ENCODE measurements at places on chromosomes 11 and 22.

- DNase-seq = no peak
Observed at GRCh38 chr11:30282289-30282631, 40.6 kb upstream of the ARL14EP start.

DNA sequence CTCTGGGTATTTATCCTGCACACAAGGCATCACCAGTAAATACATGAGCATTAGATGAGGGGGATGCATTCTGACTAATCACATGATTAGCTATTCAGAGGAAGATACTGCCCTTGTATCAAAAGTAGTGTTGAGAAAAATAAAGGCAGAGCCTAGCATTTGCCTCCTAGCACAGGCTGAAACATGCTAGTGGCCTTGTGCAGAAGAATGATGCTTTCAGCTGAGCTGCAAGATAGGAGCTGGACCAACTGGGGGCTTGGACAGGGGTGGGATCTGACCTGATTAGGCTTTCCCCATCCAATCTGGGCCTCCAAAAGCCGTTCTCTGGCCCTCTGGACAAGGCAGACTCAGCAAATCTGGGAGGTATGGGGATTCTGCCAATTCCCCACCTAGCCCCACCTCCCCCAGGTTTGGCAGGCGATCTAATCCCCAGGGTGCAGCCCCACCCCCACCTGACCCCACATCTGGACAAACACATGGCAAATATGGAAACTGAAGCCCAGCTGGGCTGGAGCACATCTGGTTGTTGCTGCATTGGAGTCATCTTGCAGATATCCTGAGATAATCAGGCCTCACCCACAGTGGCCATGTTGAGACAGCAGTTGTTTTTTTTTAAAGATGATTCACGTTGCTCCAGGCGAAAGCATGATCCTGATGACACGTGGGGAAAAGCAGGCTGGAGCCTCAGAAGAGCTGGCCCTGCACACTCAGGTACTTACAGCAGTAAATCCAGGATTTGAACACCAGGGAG is 4.4 kb upstream of the MISFA start:
- DNase-seq = no peak

DNA sequence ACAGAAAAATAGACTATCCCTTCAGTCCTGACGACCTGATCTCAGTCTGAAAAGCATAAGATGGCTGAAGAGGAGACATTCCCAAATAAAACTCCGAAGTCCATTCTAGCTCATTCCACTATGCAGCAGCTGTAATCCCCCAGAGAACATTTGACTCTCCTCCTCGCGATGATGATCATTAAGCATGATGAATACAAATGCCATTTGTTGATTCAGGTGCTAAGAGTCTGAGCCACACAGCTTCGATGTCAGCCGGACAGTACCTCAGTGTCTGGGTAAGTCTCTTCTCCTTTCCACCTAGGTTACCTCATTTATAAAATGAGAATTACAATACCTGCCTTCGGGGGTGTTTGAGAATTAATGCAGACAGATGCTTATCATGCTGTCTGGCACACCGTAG is 94.8 kb downstream of the TENM4 start:
- DNase-seq = no peak

DNA sequence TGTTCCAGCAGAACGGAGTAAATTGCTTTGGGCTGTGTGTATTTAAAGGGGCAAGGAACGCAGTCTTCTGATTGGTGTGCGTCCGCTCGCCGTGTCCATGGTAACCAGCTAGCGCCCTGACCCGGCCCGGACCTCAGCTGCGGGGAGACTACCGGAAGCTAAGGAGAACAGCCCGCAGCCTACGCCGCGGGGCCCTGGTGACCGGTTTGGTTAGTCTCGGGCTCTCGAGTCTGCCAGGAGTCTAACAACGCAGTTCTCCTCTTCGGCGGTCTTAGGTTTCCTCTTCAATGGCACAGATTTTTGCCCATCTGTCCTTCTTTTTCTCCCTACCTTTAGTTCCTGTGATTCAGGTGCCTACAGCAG is 3.5 kb upstream of the OR56A3 start:
- DNase-seq = no peak

DNA sequence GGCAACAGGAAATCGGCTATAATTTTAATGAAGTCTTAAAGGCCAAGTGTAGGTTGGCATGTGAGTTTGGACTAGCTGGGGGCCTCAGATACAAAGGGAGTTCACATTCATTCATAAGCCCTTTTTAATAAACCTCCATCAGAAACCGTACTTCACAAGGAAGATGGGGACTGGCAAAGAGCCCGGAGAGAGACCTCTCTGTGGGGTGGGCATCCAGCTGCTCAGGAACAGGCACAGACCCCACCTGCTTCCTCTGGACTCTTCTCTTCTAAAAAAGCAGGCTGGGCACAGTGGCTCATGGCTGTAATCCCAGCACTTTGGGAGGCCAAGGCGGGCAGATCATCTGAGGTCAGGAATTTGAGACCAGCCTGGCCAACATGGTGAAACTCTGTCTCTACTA is 3.9 kb upstream of the ARFGAP3 start:
- DNase-seq = no peak

GRCh38 chr11:80417681-80418080 is 976.9 kb upstream of the TENM4 start:
- no peak for DNase-seq

DNA sequence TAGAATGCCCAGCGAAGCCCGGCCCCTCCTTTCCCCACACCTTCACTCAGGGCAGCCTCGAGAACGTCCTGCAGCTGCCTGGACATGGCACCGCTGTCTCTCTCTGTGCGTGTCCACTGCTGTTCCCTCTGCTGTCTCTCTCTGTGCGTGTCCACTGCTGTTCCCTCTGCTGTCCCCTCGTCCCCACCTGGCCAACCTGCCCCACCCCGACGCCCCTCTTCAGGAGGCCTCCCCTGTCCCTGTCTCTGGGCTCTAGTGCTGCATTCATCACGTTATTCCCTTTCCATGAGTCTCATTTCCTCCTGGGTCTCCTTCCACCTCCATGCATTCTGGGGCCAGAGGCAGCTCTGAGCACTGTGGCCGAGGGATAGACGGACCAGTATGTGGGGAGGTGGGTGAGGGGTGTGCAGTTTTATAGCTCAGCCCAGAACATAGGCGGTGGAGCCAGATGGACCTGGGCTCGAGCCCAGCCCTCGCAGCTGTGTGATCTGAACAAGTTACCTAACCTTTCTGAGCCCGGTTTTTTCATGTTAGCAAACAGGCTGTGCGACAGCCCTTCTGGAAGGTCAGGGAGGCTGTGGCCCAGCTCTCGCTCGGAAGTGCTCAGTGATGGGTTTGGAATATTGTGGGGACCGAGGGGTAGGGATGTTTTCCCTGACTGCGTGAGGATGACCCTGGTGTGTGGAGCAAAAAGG is 41.9 kb upstream of the SMIM38 start:
- no peak for DNase-seq

DNA sequence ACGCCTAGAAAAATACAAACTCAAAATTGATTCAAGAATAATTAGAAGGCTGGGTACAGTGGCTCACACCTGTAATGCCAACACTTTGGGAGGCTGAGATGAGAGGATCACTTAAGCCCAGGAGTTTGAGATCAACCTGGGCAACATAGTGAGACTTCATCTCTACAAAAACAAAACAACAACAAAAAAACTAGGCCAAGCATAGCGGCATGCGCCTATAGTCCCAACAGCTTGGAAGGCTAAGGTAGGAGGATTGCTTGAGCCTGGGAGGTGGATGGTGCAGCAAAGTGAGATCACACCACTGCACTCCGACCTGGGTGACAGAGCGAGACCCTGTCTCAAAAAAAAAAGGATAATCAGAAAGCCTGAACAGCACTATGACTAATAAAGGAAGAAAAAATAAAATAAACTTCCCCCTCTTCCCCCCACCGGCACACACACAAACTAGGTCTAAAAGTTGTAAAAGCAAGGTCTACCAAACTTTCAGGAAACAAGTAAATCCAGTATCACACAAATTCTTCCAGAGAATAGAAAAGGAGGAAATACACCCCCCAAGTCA is 35.8 kb downstream of the RRAS2 start:
- no peak for DNase-seq

DNA sequence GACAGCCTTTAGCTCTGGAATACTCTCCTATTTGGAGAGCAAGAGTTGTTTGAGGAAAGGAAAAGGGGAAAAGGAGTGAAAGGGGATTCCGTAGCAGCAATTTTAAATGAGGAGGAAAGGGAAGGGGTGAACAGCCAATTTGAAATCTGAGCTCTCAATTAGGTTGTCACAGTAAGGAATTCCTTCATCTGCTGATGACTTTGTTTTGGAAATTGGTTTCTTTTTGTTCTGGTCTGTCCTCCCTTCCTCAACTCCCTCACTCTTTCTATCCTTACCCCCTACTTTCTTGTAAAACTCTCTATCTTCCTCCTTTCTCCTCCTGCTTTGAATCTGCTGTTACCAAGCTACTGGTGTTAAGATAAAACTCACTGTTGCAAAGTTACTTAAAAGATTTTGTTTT is 1155.6 kb downstream of the DLG2 start:
- no peak for DNase-seq

- no peak for DNase-seq
Observed at GRCh38 chr22:29267462-29267857, 321 bp downstream of the RHBDD3 start.

DNA sequence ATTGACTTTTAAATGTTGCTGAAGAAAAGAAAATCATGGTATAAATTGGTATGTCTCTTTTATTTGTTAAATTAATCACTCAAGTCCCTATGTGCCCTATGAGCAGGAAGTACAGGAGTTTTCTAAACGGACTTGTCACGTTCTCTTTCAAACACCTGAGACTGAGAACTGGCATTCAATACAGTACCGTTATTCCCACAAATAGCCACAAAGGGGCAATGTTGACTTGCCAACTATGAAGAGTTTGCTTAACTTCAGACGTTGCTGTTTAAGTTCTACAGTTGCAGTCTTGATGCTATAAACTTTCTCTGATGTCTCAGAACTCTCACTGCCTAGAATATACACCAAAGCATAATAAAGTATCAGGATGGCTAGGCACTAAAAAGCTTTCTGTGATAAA is 7.6 kb downstream of the OR56A1 start:
- no peak for DNase-seq

DNA sequence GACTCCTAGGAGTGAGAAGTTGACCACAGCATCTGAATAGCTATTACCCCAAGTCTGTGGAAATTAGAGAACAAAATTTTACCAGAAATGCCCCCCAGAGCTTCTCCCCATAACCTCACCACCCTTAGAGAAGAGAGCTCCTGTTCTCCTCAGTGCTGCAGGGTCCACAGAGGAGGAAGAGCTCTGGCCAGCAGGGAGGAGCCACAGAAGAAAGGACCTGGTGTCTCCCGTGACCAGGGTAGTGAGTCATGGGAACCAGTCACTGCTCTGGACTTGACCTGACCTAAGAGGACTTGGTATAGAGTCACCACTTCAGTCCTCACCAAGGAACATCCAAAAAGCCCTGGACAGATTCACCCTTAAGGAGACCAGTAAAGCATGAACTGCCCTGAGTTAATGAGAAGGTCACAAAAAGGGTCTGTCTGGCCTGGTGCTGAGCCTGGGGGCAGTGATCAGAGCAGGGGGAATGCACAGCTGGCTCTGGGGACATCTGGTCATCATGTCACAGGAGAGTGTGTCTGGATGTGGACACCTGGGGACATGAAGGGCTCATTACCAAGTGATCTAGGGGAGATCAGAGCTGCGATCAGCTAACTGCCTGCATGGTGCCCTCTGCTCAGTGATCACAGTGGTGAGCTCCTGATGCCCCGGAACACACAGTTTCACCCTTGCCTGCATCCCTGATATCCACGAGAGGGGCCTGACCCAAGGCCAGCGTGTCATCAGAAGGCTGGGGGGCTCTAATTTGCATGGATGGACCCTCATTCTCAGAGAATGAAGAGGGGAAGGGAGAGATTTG is 103.3 kb upstream of the TOP3B start:
- DNase-seq = no peak

DNA sequence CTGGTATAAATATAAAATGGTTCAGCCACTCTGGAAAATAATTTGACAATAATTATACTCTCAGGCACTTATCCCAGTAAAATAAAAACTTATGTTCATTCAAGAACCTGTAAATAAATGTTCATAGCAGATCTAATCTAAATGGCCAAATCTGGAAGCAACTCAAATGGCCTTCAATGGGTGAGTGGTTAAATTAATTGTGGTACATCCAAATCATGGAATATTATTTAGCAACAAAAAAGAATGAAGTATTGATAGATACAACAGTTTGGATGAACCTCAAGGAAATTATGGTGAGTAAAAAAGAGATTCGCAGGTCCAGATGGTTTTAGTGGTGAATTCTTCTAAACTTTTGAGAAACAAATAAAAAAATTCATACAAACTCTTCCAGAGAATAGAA is 287.0 kb upstream of the ZC3H12C start:
- no peak for DNase-seq

GRCh38 chr11:83676056-83676601 is 390.0 kb upstream of the CCDC90B start:
- DNase-seq = no peak

DNA sequence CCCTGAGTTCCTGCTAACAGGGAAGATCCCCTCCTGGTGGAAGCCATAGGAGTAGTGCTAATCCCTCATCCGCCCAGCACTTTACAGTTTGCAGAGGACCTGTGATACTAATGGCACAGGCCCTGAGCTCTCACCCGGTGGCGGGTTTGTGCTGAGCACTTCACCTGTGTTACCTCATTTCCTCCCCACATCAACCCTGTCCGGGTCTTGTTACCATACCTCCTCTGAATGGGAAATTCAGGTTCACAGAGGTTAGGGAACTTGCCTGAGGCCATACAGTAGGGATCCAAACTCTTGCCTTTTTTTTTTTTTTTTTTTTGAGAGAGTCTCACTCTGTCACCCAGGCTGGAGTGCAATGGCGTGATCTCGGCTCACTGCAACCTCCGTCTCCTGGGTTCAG is 25.2 kb downstream of the CAPN1 start:
- DNase-seq = no peak

GRCh38 chr11:18064450-18065054 is 18.5 kb upstream of the TPH1 start:
- no peak for DNase-seq

GRCh38 chr11:62880231-62880802 is 379 bp upstream of the SLC3A2 start:
- DNase-seq = no peak

DNA sequence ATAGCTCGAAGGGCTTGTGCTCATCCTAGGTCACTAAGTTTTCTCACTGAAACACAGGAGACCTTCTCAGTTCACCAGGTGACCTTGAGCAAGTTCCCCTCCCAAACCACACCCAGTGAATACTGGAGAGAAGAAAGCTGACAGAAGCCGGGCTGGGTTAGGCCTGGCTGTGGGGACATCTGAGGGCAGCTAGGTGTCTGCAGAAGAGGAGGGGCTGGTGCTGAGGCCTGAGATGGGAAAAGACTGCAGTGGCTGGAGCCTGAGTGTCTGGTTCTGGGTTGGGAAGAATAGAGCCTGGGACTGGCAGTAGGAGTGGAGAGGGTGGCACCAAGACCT is 602 bp upstream of the INPP5J start:
- no peak for DNase-seq

All from occipital lobe (tissue), 3 donors.